ENCODE measurements at places on chromosomes 1 and 21.

- H3K4me3 ChIP-seq: no peak overlapping the region
- H3K4me1 ChIP-seq: no peaks in the 10 kb centered on the region
- H3K36me3 ChIP-seq: no peaks in the 10 kb centered on the region
These were observed 364.0 kb downstream of the CAMTA1 start for GRCh38 chr1:7149080-7149838.

GRCh38 chr1:111214884-111215283 lies 12.6 kb upstream of the CHI3L2 start:
- H3K27ac ChIP-seq: peak overlapping the region; percentile 95
- no peaks in the 10 kb centered on the region for H3K36me3 ChIP-seq
- peaks cover 83% of the 10 kb centered on the region for H3K4me1 ChIP-seq
- peak overlapping the region; percentile 42 for H3K4me3 ChIP-seq
- no peak for DNase-seq

- H3K4me1 ChIP-seq: peaks cover 30% of the 10 kb centered on the region
- no peaks in the 10 kb centered on the region for H3K27me3 ChIP-seq
- no peak for DNase-seq
- H3K4me3 ChIP-seq: peak overlapping the region; percentile 29
These were observed 203.9 kb downstream of the TOMM20 start for GRCh38 chr1:234924450-234925355.

- no peaks in the 10 kb centered on the region for H3K36me3 ChIP-seq
- peaks cover 19% of the 10 kb centered on the region for H3K4me1 ChIP-seq
- DNase-seq: no peak
These were observed 13.6 kb upstream of the FAM89A start for GRCh38 chr1:231053493-231054162.

DNA sequence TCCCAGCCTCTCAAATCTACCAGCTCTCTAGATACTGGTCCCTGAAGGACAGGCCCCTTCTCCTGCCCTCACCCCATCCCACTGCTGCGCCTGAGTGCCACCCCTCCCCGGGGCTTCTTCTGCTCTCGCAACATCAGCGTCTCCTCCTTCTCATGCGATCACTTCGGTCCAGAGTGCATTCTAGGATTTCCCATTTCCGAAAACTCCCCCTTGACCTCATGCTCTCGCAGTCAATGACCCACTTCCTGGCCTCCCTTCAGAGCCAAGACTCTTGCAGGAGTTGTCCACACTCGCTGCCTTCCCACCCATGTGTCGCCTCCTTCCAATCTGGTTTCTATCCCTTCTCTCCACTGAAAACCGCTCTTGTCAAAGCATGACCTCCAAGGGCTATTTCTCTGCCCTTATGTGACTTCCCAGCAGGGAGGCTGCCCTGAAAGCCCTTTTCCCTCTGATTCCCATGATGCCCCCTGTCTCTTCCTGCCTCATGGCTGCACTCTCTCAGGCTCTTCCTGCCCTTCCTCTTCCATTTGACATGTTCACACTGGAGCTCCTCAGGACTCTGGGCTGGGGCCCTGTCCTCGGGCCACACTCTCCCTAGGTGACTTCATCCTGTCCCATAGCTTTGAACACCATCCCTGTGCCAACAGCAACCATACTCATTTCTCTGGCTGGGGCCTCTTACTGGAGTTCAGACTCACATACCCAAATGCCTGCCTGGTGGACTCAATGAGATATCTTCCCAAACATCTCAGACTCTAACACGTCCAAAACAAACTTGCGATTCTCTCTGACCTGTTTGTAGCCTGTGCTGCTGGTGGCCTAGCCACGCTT lies 46.0 kb downstream of the LDLRAD2 start:
- peaks cover 3% of the 10 kb centered on the region for H3K4me1 ChIP-seq
- no peak overlapping the region for H3K27ac ChIP-seq
- no peaks in the 10 kb centered on the region for H3K27me3 ChIP-seq
- no peak for DNase-seq
- no peaks in the 10 kb centered on the region for H3K36me3 ChIP-seq

DNA sequence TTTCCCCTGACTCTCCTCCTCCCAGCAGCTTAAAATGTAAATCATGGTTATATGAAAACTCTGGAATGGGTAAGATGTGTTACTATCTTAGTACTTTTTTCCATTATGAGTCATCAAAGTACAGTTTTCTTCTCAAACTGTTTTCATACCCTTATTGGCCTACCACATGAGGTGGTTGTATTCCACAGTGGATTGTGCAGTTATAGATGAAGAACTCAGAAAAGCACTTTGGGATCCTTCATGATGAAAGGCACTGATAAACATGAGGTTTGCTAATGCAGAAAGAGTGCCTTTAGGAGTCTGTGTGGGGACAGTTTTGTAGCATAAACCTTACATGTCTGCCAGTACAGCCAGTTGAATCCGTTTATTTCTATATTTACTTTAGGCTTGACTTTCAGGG lies 32.0 kb upstream of the MYOCOS start:
- no peak for DNase-seq
- no peak overlapping the region for H3K4me3 ChIP-seq
- H3K36me3 ChIP-seq: peaks cover 84% of the 10 kb centered on the region
- H3K27ac ChIP-seq: no peak overlapping the region

- peaks cover 1% of the 10 kb centered on the region for H3K36me3 ChIP-seq
- no peak overlapping the region for H3K4me3 ChIP-seq
- H3K4me1 ChIP-seq: peaks cover 38% of the 10 kb centered on the region
- H3K27ac ChIP-seq: peak overlapping the region; percentile 63
These were observed 97.4 kb upstream of the SGIP1 start for GRCh38 chr1:66436378-66437135.

- H3K4me3 ChIP-seq: no peak overlapping the region
- no peaks in the 10 kb centered on the region for H3K36me3 ChIP-seq
- no peak for DNase-seq
- peaks cover 1% of the 10 kb centered on the region for H3K27me3 ChIP-seq
- H3K4me1 ChIP-seq: peaks cover 8% of the 10 kb centered on the region
These were observed 22.2 kb upstream of the LYPLAL1 start for GRCh38 chr1:219151467-219151866.

DNA sequence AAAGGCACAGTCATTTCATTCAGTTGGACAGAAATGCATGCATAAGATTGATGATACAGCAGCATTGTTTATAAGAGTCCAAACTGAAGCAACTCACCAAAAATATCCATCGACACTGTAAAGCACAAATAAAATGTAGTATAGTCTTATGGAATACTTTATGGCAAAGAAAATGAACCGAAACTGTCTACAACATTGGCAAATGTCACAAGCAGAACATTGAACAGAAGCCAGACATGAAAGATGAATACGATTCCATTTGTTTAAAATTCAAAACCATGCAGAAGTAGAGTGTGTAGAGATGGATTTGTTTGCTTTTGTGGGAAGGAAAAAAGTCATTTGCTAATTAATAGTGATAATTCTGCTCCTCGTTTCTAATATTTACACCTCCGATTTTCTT lies 7.5 kb upstream of the LEFTY1 start:
- peaks cover 37% of the 10 kb centered on the region for H3K4me1 ChIP-seq
- no peaks in the 10 kb centered on the region for H3K36me3 ChIP-seq
- H3K4me3 ChIP-seq: peak overlapping the region; percentile 48
- no peak for DNase-seq

- H3K27me3 ChIP-seq: peaks cover 59% of the 10 kb centered on the region
- H3K4me1 ChIP-seq: no peaks in the 10 kb centered on the region
- H3K4me3 ChIP-seq: no peak overlapping the region
- H3K36me3 ChIP-seq: no peaks in the 10 kb centered on the region
- no peak for DNase-seq
These were observed 38.3 kb downstream of the RHBG start for GRCh38 chr1:156407344-156407743.

DNA sequence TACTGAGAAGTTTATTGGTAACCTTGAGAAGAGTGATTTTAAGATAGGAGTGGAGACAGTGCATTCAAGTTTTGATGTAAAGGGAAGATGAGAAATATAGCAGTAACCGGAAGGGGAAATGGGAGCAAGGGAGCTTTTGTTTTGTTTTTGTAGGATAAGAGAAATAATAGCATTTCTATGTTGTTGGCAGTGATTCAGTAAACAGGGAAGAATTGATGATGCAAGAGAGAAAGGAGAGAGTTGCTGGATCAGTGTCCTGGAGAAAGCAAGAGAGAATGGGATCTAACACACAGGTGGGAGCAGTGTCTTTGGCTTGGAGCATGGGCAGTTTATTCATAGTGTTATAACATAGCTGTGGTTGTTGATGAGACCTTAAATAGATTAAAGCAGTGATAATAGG lies 56.4 kb downstream of the OSBPL9 start:
- no peak overlapping the region for H3K27ac ChIP-seq
- no peak for DNase-seq
- no peak overlapping the region for H3K4me3 ChIP-seq
- H3K4me1 ChIP-seq: peaks cover 2% of the 10 kb centered on the region
- peaks cover 12% of the 10 kb centered on the region for H3K36me3 ChIP-seq

- peaks cover 17% of the 10 kb centered on the region for H3K4me1 ChIP-seq
- H3K27me3 ChIP-seq: peaks cover 41% of the 10 kb centered on the region
- H3K4me3 ChIP-seq: peak overlapping the region; percentile 81
- no peaks in the 10 kb centered on the region for H3K36me3 ChIP-seq
- peak; percentile 29 for DNase-seq
These were observed 553 bp downstream of the PTGER3 start for GRCh38 chr1:71046891-71047634.

GRCh38 chr1:200665861-200666260 lies 3.8 kb downstream of the DDX59 start:
- H3K27ac ChIP-seq: peak overlapping the region; percentile 21
- no peak overlapping the region for H3K4me3 ChIP-seq
- H3K4me1 ChIP-seq: peaks cover 39% of the 10 kb centered on the region
- DNase-seq: no peak

GRCh38 chr1:36843906-36844610 lies 190.3 kb downstream of the GRIK3 start:
- H3K36me3 ChIP-seq: no peaks in the 10 kb centered on the region
- H3K4me1 ChIP-seq: no peaks in the 10 kb centered on the region
- no peaks in the 10 kb centered on the region for H3K27me3 ChIP-seq
- DNase-seq: no peak

GRCh38 chr1:48506870-48507269 lies 34.9 kb upstream of the SPATA6 start:
- no peak overlapping the region for H3K27ac ChIP-seq
- no peaks in the 10 kb centered on the region for H3K4me1 ChIP-seq
- DNase-seq: no peak
- no peaks in the 10 kb centered on the region for H3K36me3 ChIP-seq
- H3K27me3 ChIP-seq: peaks cover 19% of the 10 kb centered on the region

GRCh38 chr1:67716800-67717199 lies 31.8 kb downstream of the GADD45A start:
- DNase-seq: no peak
- H3K27ac ChIP-seq: no peak overlapping the region
- H3K27me3 ChIP-seq: no peaks in the 10 kb centered on the region

- no peaks in the 10 kb centered on the region for H3K36me3 ChIP-seq
- no peaks in the 10 kb centered on the region for H3K4me1 ChIP-seq
- DNase-seq: no peak
- no peak overlapping the region for H3K4me3 ChIP-seq
- peaks cover 11% of the 10 kb centered on the region for H3K27me3 ChIP-seq
These were observed 10.5 kb downstream of the WNT9A start for GRCh38 chr1:227937031-227937837.

GRCh38 chr1:84293766-84294165 lies 7.7 kb upstream of the SAMD13 start:
- no peak overlapping the region for H3K4me3 ChIP-seq
- no peak for DNase-seq
- peaks cover under 1% of the 10 kb centered on the region for H3K36me3 ChIP-seq
- H3K27me3 ChIP-seq: peaks cover 2% of the 10 kb centered on the region

- H3K36me3 ChIP-seq: no peaks in the 10 kb centered on the region
- peaks cover 2% of the 10 kb centered on the region for H3K27me3 ChIP-seq
- H3K4me1 ChIP-seq: peaks cover 19% of the 10 kb centered on the region
- no peak overlapping the region for H3K4me3 ChIP-seq
- DNase-seq: no peak
These were observed 137.6 kb downstream of the ZZZ3 start for GRCh38 chr1:77544845-77545244.

DNA sequence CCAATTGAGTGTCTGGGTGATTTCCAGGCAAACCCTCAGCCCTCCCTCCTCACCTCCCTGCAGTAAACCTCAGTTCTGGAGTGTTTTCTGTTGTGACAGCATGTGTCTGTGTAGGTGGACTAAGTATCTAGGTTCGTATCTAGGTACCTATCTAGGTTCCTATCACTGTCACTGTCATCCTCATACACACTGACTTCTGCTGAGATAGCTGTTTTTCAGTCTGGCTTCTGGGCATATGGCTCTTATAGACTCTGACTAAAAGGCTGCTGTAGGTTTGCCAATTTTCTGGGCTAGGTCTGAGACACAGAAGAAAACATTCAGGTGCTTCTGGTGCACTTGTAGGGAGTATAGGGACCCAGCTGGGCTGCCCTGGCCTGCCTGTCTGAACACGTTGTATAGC lies 8.1 kb upstream of the TRIM67 start:
- no peak for DNase-seq
- no peaks in the 10 kb centered on the region for H3K36me3 ChIP-seq
- no peak overlapping the region for H3K27ac ChIP-seq
- H3K27me3 ChIP-seq: peaks cover 21% of the 10 kb centered on the region
- H3K4me1 ChIP-seq: no peaks in the 10 kb centered on the region
- H3K4me3 ChIP-seq: no peak overlapping the region

- H3K4me1 ChIP-seq: no peaks in the 10 kb centered on the region
- H3K4me3 ChIP-seq: no peak overlapping the region
- no peaks in the 10 kb centered on the region for H3K36me3 ChIP-seq
These were observed 10.0 kb upstream of the KPRP start for GRCh38 chr1:152747831-152748230.

DNA sequence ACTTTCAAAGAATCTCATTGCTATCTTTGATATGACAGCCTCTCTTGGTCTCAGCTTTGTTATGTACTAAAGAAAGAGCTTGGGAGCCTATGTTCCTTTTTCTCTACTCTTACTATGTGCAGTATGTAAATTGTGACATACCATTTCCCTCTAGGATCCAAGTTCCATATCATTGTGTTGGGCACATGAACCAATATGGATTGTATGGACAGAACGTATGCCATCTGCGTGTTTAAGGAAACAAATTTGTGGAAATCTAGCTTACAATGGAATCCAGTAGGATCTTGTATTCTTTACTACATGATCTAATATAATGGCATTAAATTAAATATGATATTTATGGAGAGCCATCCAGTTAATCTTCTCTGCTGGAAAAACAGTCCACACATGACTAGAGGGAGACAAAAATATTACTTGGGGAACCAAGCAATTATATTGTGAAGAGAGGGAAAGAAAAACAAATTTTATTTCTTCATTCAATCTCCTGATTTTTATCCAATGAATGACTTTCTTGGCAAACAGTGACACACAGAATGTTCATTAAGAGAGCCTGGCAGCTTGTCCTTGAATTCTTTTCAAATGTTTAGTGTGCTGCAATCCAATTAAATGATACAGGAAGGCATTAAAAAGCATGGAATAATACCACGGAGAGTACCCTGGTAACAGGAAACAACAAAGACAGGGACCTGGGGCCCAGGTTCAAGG lies 106.5 kb upstream of the DAB1 start:
- no peaks in the 10 kb centered on the region for H3K27me3 ChIP-seq
- no peaks in the 10 kb centered on the region for H3K4me1 ChIP-seq
- no peak overlapping the region for H3K27ac ChIP-seq
- no peak overlapping the region for H3K4me3 ChIP-seq
- H3K36me3 ChIP-seq: no peaks in the 10 kb centered on the region

DNA sequence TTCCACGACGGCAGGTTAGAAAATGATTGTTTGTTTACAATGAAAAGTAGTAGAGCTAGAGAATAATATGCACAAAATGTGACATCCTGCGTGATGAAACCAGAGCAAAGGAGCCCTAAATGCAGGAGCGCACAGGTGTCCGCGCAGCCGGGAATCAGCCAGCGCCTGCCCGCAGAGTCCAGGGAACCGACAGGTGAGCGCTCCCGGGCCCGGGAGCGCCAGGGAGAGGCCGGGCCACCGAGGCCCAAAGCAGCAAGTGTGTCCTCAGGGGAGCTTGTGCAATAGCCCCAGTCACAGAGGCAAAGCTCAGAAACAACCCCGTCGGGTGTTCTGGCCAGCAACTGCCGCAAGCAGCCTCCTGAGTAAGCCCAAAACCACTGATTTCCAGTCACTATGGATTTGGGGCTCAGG lies 789 bp upstream of the GALE start:
- H3K4me1 ChIP-seq: peaks cover 21% of the 10 kb centered on the region
- peak overlapping the region; percentile 91 for H3K4me3 ChIP-seq
- peak overlapping the region; percentile 76 for H3K27ac ChIP-seq
